ENCODE measurements at places on chromosomes 4 and X.

DNA sequence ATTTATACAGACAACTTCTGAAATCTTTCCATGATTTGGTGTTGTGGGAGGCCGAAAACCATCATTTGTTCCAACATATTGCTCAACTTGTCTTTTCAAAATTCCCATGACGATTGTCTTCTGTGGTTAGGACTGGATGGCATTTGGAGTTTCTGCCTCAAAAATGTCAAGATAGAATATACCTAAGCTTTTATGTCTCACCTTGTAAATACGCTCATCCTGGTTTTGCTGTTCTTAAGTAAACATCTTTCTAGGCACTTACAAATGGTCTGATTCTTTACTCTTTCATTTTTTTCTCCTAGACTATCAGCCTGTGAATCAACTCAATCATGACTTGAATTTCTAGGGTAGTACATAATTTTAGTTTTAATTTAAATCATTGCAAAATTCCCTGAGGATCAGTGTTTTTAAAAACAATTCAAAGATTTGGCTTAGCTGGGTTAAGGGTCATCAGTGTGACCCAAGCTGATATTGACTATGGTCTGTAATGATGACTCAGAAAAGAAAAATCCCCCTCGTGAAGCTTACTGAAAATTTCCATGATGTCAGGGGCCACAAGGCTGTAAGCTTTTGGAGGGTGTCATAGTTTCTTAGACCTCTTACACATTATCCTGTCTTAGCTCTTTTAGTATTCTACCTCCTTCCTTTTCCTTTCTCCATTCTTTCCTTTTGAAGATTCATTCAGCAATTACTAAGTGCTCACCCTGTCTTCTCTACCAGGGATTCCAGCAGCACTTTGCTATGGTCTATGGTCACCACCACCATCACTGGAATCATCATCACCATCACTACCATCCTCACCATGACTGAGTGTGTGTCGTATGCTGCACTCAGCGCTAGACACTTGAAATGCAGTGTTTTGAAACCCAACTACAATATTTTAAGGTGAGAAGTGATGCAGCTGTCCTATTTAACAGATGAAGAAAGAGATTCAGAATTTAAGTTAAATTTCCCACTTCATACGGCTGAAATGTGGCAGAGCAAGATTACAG, 124.4 kb downstream of the CPE start:
- peak; percentile 57 for DNase-seq

DNA sequence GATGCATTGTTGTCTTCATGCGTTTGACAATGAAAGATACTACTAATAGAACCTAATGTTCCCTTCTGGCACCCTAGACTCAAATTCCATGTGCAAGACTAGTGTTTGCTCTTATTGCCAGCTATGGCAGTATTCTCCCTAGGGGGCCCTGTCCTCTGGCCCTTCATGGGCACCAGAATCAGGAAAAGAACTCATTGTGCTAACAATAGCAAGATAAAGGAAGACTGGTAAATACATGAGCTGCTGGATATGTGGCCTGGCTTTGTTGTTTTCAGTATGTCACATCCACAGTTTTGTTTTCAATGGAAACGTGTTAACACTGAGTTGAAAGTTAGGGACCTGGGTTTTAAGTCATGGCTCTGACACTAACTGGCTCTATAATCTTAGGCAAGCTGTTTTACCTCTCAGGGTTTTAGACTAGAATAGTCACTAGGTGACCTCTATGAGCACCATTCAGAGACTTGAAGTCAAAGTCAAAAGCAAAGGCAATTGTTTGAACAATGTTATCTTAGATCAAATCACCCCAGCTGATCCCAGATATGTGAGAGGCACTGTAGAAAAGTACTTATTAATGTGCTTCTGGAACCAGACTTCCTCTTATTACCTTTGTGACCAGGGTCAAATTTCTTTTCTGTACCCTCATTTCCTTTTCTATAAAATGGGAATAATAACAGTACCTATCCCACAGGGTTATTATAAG, 253.7 kb upstream of the DIAPH2 start:
- DNase-seq = no peak

DNA sequence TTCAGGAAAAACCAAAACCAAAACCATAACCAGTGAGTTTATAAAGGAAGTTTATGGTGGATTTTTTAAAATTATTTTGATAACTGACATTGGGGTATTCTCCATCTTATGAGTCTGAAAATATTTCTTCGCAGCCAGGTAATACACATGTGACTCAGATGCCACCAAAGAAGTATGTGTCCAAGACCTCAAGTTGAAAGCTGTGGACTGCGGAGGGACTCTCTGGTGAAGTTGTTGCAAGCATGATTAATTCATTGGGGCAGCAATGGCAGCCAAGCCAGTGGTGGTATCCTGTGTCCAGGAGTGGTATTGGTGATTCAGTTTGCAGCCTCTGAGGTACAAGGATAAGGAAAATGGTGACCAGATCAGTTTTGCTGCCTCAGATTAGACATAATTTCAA, 14.0 kb upstream of the ADH5 start:
- no peak for DNase-seq

GRCh38 chr4:155679343-155679742, 12.7 kb downstream of the GUCY1A1 start:
- peak; percentile 50 for DNase-seq

Measured in renal cortical epithelial cell (primary cell).